ENCODE measurements at places on chromosomes 11 and 22. TPM values are rescaled to one million over a fixed set of nuclear protein-coding genes. Genes with fewer than 3 reads are reported as not detected.
A peak's percentile ranks its signal among the peaks of the same experiment; 100 is the strongest.

GRCh38 chr11:105023003-105023402 is at the start of gene CASP5:
Gene CASP5, minus strand, starts transcription at chr11:105023168. Its CDS starts 32 bp downstream, at chr11:105023136.
- DNase-seq, result no peak

Gene RAB3IL1
- polyA plus RNA-seq, result 23.5 TPM

DNA sequence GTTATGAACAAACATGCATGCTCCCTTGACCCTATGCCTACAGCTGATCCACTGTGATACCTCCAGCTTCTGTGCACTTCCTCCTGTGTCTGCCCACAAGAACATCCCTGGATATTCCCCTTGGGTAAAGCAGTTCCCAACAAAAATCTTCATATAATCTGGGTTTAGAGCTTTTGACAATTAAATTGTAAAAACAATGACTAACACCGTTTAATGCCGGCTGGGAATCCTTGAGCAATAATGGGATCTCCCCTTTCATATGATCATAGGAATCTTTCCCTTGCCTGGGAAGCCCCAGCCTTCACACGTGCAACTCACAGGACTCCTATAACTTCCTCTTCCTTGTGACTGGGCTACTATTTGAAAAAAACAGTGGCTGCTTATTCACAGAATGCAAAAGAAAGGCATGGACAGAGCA is 6.3 kb upstream of the ZC3H12C start:
- DNase-seq, result no peak

DNA sequence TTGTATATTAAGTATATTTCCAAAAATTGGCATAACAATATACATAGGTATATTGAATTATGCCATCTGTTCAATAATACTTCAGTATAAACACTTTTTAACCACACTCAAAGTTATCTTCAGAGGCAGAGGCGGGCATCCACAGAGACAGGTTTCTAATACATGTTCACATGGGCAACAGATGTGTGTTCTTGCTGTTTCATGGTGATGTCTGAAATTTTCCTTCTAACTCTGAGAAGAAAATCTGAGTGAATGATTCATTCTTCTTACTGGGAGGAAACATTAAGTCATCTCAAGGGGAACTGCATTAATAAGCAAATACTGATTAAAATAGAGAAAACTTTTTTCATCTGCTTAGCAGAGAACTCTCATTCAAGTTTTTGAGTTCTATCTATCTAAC is 1074.5 kb downstream of the LRRC4C start:
- no peak for DNase-seq

DNA sequence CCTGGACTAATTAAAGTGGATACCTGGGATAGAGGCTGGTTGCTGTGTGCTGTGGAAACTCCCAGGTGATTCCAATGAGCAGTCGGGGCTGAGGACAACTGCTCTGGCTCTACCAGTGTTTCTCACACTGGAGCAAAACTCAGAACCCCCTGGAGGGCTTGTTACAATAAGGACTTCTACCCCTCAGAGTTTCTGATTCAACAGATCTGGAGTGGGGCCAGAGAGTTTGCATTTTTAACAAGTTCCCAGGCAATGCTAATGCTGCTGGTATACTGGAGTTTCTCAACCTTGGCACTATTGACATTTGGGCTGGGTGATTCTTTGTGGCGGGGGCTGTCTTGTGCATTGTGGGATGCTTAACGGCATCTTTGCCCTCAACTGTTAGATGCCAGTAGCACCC is 353.7 kb downstream of the MIAT start:
- DNase-seq, result no peak

Gene MYBPC3
- polyA plus RNA-seq, result not detected

Gene PRG3
- not detected for polyA plus RNA-seq

GRCh38 chr11:27057091-27057780 is 16.6 kb downstream of the BBOX1 start:
- DNase-seq, result peak; percentile 71

Gene UBXN1
- 141 TPM for polyA plus RNA-seq

- DNase-seq, result no peak
Measured at GRCh38 chr11:109424901-109425300, 2.9 kb downstream of the C11orf87 start.

DNA sequence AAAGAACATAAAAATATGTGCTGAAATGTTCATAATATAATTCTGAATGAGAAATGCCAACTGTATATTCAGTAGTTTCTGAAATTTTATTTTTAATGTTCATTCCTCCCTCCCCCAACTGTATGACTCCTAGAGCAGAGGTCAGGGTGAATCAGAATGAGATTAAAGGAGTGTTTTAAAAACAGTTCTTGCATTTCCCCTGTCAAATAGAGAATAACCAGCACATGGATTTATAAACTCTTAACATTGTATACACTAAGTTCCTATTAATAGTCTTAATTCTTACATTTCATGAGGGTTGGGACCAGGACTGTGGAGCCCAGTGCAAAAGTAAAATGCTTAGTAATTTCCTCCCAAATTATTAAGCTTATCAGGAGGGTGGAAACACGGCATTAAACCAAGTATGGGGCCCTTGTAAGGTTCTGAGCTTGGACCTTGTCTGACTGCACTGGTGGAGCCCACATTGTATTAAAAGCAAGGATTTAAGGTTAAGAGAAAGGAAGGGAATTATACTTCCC is 474.6 kb upstream of the RAG2 start:
- no peak for DNase-seq

Gene WT1
- polyA plus RNA-seq, result not detected

GRCh38 chr11:16346975-16347374 is 9.4 kb downstream of the SOX6 start:
- DNase-seq, result no peak

- no peak for DNase-seq
Measured at GRCh38 chr11:108708173-108708572, 43.3 kb downstream of the DDX10 start.

GRCh38 chr11:1932681-1933080 is 13.2 kb downstream of the TNNT3 start:
- no peak for DNase-seq

Gene KRTAP5-10
- not detected for polyA plus RNA-seq

- DNase-seq, result no peak
Measured at GRCh38 chr22:24601217-24602104, 1.5 kb upstream of the GGT1 start.

GRCh38 chr22:38276166-38276565 is 3.4 kb upstream of the TMEM184B start:
- no peak for DNase-seq

Gene P2RY2
- 1.3 TPM for polyA plus RNA-seq

Data from muscle of arm (tissue), 14 donors.